ENCODE measurements at places on chromosomes 12 and 14.

DNA sequence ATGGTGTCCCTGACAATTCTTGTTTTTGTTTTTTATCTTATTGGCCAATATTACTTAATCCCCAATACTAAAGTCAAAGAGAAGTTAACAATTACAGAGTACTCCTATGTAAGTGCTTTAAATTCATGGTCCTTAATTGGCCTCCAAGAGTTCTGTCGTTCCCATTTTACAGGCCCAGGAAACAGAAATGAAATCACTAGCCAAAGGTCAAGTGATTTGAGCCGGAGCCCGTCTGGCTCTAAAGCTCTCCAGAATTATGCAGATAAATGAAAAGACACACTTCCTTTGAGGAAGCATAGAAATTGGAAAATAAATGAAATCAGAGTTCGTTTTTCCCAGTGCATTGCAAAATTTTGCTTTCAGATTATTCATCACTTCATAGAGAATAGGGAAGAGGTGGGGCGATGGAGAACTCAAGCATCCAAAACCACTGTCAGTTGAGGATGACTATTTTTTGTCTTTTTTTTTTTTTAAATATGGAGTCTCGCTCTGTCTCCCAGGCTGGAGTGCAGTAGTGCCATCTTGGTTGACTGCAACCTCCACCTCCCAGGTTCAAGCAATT is 78.5 kb downstream of the MAP1LC3B2 start:
- DNase-seq, result no peak

DNA sequence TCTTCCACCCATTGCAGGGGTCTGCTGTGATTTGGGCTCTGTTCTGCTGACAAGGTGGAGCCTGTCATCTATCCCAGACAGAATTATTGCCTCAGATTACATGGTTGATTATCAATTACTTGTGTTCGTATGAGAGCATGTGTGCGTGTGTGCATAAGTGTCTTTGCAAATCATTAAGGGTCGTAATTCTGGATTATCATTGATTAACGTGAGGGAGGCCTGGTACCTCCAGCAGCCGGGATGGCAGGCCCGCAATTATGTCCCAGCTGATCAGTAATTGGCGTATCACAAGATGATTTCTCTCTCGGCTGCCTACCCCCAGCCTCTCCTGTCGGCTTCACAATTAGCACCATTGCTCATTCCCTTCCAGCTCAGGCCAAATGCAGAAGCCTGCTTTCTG is 29.6 kb upstream of the IRF2BPL start:
- DNase-seq, result peak; percentile 19

- no peak for DNase-seq
Observed at GRCh38 chr12:132169376-132169775, 25.1 kb downstream of the NOC4L start.

DNA sequence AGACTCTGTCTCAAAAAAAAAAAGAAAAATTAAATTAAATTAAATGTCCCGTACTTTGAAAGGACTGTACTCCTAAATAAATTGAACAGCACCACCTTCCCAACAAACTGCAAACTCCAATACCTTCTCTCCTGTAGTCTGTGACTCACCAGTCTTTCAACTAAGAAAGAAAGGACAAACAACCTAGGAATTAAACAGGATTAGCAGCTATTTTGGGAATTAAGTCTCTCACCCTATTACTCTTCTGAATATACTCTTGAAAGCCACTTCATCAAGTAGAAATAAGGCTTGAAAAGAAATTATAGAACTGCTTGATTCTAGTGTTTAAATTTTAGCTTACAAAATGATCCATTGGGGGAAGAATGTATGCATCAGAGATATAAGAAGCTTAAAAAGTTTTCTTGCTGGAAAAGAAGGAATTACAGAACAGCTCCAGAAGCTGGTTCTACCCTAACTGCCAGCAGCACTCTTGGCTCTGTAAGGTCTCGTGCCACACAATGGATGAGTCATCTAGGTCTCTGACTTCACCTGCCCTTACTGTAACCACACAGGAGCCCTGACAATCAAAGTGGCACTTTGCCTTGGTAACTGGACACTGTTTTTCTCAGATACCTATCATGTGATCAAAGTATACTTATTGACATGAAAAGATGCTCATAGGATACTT is 57.0 kb upstream of the CERS5 start:
- DNase-seq, result peak; percentile 82

DNA sequence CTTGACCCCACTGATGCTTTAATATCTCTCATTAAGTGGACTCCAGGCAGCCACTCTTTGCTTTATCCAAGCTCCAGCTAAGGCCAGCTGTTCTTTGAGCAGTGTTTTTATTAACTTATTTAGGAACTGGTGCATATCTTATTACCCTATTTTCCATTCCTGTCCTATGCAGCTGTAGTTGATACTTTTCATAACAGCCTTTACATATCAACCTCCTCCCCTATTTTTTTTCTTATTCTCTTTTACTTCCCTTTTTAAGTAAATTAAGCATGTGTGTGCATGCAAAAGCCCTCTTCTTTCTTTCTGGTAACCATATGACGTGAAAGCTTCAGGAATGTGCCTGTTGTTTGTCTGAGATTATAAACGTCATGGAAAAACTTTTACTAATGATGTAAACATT is 121.2 kb downstream of the PTPRQ start:
- DNase-seq, result no peak

Measured in NCI-H82 (cell line).